Renal cortical epithelial cell (primary cell): ENCODE measurements at places on chromosomes 13 and 19.

DNA sequence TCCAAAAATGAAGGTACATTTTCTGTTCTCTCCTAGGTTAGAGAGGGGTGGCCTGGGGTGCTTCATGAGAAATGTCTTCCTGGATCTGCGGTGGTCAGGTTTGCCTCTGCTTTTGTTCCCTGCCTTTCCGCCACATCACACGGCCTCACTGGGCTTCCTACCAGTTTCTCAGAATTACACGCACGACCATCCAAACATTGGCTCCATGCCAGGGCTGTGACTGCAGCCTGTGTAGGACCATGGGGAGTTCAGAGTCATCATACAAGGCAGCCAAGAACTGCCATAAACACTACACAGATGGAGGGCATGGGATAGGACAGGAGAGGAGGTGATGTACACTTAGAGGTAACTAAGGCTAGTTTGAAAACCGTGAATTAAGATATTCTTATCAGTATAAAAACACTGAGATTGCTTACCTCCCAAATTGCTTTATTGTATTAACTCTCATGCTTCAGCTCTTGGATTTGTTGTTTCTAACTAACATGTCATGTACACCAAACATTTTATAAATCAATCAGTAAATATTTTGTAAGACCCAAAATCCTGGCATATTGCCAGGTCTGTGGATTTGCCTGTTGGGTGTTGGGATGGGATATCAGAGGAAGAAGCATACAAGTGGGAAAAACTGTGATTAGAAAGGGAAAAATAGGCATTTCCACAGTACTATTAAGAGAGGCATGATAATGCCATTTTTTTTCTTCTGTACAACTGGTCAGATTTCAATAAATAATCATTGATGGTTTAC, 45.2 kb downstream of the CDADC1 start:
- peak; percentile 30 for DNase-seq

- DNase-seq, result no peak
Observed at GRCh38 chr19:12202250-12202649, 39.4 kb downstream of the ZNF136 start.

DNA sequence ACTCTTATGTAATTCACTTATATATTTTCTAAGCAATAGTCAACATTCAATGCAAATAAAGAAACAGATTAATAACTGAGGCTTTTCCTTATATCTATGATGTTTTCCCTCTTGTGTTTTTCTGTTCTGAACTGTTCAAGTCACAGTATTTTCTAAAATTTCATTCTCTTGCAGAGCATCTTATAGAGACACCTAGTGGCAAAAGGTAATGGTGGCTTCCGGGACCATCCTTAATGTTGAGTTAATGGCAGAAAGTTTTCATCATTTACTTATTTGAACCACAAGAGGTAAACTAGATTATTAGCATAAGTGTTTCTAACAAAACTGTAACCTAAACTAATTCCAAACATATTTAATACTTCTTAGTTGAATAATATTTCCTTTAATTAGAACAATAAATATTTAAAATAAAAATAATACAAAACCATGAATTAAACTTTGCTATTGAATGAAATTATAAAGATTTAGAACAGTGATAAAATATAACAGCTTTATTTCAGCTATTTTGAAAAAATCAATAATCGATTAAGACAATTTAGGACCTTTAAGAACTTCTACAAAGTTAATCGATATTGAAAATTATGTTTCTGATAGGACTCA, 1.7 kb upstream of the SLITRK5 start:
- peak; percentile 53 for DNase-seq

DNA sequence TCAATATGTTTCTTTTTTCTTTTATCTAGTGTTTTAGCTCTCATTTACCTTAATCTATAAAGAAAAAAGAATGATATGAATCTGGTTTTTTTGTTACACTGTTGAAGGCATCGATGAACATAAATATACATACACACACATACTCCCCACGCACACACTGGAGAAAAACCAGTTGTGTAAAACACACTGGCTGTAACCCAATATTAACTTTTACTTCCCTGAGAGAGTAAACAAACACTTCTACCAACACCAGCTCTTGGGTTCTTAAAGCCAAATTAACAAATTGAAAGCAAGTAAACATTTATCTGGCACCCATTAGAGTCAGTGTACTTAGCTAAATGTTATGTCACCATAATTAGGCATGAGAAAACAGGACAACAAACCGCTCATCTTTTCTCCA, 145.7 kb downstream of the ABCC4 start:
- no peak for DNase-seq

DNA sequence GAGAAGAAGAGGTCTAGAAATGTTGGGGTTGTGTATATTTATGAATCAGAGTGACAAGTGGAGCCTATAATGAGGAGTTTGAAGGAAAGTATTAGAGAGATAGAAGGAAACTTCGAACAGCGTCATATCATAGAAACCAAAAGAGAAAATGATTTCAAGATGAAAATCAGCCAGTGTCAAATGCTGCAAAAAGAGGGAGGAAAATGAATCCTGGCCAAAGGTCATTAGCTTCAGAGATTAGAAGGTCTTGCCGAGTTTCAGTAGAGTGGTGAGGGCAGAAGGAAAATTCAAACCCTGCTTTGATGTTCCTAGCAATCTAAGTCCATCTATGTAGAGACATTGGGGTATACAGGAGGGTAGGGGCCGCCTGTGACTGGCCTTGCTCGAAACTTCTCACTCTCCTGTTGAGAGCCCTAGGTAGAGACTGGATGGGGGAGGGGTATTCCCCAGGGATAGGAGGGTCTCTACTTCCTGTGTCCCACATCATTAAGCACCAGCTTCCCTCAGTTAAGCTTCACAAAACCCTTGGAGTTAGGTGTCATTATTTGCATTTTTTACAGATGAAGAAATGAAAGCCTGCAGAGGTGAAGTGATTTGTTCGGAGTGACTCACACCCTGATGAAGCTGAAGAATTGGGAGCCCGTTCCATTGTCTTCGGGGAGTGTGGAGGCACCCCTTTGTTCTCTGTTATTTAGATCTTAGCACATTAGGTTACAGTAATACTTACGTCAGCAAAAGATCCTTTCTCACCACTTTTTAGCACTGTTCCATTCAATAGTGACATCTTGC, 62.8 kb downstream of the FGF9 start:
- peak; percentile 65 for DNase-seq
